ENCODE measurements at places on chromosomes 1 and 21. TPM values are rescaled to one million over a fixed set of nuclear protein-coding genes. Genes with fewer than 3 reads are reported as not detected.

GRCh38 chr1:153849487-153850185, 73.1 kb downstream of the GATAD2B start:
- no peaks in the 10 kb centered on the region for H3K27me3 ChIP-seq
- peaks cover 2% of the 10 kb centered on the region for H3K36me3 ChIP-seq
- H3K4me1 ChIP-seq, result no peaks in the 10 kb centered on the region
- DNase-seq, result no peak
- H3K4me3 ChIP-seq, result no peak overlapping the region
- no peak overlapping the region for H3K27ac ChIP-seq

- no peaks in the 10 kb centered on the region for H3K4me1 ChIP-seq
- H3K27me3 ChIP-seq, result no peaks in the 10 kb centered on the region
- no peak for DNase-seq
- no peak overlapping the region for H3K27ac ChIP-seq
Observed at GRCh38 chr21:46246345-46246744, 17.8 kb upstream of the LSS start.

DNA sequence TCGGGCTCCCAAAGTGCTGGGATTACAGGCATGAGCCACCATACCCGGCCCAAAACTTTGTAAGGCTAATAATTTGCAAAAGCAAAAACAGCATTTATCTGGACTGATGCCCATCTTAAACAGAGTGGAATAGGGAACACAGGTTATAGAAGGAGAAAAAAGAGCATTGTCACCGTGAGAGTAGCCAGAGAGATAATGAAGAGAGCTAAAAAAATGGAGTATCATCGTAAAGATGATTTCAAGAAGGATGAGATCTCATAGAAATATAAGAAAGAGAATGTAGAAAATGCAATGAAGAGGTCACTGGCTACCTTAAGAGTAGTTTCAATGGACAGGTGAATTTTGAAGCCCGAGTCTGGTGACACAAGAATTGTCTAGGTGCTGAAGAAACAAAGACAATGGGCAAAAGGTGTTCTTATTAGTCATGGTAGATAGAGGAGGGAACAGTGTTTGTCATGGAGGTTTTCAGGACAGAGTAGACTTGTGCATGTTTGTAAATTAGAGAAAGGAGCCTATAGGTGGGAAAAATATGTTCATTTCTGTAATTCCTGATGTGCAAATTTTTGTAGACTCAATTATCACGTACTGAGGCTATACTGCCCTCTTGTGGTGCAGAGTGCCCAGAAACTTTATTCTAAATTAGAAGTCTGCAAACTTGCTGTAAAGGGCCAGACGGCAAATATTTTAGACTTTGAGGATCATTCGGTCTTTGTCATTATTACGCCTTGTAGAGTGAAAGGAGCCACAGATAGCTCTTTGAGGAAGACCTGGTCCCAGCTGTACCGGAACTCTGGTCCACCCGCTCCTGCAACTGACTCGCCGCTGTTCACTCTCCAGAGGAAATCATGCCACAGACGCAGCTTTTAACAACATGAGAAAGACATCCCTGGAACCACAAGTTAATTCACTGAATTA, 8.1 kb upstream of the TMEM183A start:
- peaks cover 14% of the 10 kb centered on the region for H3K27me3 ChIP-seq
- no peak overlapping the region for H3K4me3 ChIP-seq
- no peak overlapping the region for H3K27ac ChIP-seq
- DNase-seq, result no peak
- H3K4me1 ChIP-seq, result no peaks in the 10 kb centered on the region
- no peaks in the 10 kb centered on the region for H3K36me3 ChIP-seq

- H3K27me3 ChIP-seq, result no peaks in the 10 kb centered on the region
- H3K4me1 ChIP-seq, result no peaks in the 10 kb centered on the region
- DNase-seq, result peak; percentile 9
Observed at GRCh38 chr1:163094589-163094988, 25.4 kb downstream of the RGS4 start.

DNA sequence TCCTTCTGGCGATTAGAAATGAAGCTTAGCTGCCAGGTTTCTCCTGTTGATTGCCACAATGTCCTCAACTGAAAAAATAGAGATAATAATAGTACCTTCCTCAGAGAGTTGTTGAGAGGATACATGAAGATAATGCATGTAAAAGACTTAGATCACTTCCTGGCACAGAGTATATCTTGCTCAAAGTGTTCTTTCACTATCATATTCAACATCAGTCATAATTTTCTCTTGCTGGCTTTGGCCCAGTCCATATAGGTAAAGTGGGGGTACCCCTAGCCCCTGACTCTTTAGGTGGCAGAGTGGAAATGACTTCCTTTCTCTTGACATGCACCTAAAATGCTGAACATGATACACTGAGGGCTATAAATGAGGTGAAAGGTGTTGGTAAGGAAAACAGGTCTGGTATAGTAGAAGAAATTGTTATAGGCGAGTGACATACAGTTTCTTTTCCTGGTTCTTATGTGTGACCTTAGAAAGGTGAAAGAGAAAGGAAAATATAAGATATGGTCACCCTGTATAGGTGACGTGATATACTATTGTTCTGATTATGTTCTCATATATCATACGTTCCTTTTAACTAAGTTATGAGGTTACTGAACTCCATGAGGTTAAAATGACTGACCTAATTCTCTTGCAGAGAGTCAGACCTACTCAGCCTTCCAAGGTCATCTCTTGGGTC, 209.9 kb upstream of the DEPDC1 start:
- no peaks in the 10 kb centered on the region for H3K4me1 ChIP-seq
- H3K4me3 ChIP-seq, result no peak overlapping the region
- no peaks in the 10 kb centered on the region for H3K27me3 ChIP-seq
- no peaks in the 10 kb centered on the region for H3K36me3 ChIP-seq

DNA sequence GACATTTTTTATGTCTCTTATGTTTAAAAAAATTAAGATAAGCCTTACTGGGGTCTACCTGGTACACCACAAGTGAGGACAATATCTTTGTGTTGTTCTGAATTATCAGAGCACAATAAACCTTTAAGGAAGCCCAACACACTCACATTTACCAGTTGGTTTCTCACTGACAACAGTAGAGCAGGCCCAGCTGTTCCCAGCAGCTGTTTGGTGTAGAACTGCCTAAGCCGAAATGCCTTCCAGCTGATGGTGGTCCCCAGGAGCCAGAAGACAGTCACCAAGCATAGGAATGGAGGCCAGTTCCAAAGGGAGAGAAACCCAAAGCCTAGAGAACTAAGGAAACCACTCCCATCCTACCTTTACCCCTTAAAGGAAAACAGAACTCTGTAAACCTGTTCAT, 428.6 kb upstream of the CAMK1G start:
- H3K36me3 ChIP-seq, result no peaks in the 10 kb centered on the region
- no peaks in the 10 kb centered on the region for H3K4me1 ChIP-seq

- no peak overlapping the region for H3K27ac ChIP-seq
- H3K4me3 ChIP-seq, result no peak overlapping the region
- peaks cover 6% of the 10 kb centered on the region for H3K4me1 ChIP-seq
- DNase-seq, result no peak
- H3K36me3 ChIP-seq, result no peaks in the 10 kb centered on the region
Observed at GRCh38 chr1:18572022-18572880, 58.4 kb upstream of the PAX7 start.

GRCh38 chr1:168236836-168237611, 11.2 kb downstream of the SFT2D2 start:
- peaks cover 12% of the 10 kb centered on the region for H3K36me3 ChIP-seq
- no peak for DNase-seq
- H3K27ac ChIP-seq, result no peak overlapping the region

DNA sequence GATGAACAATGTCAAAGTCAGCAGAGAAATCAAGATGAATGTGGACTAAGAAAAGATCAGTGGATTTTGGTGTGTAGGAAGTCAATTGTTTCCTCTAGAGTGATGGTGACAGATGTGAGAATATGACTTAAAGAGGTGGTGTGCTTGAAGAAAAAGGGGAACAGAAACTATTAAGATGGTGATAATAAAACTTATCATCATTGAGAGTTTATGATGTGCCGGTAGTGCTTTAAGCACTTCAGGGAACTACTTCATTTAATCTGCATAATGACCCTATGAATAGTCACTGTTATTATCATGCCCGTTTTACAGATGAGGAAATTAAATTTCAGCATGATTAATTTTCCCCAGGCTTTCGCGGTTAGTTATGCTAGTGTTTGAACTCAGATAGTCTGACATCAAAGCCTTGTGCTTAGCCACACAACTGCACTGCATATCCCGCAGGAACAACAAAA, 246.9 kb upstream of the LRRC7 start:
- no peaks in the 10 kb centered on the region for H3K36me3 ChIP-seq
- no peak overlapping the region for H3K4me3 ChIP-seq
- H3K4me1 ChIP-seq, result no peaks in the 10 kb centered on the region
- DNase-seq, result no peak

GRCh38 chr1:159705251-159705903, 9.0 kb downstream of the CRP start:
- H3K36me3 ChIP-seq, result no peaks in the 10 kb centered on the region
- H3K4me3 ChIP-seq, result no peak overlapping the region
- H3K4me1 ChIP-seq, result no peaks in the 10 kb centered on the region
- H3K27ac ChIP-seq, result no peak overlapping the region

GRCh38 chr1:54016343-54017282, 1.4 kb downstream of the LDLRAD1 start:
- peaks cover 4% of the 10 kb centered on the region for H3K27me3 ChIP-seq
- H3K27ac ChIP-seq, result no peak overlapping the region
- H3K4me1 ChIP-seq, result no peaks in the 10 kb centered on the region
- DNase-seq, result no peak
- no peaks in the 10 kb centered on the region for H3K36me3 ChIP-seq

GRCh38 chr1:162689745-162690671, 57.7 kb downstream of the DDR2 start:
- no peaks in the 10 kb centered on the region for H3K27me3 ChIP-seq
- H3K4me1 ChIP-seq, result no peaks in the 10 kb centered on the region
- no peak overlapping the region for H3K27ac ChIP-seq
- H3K4me3 ChIP-seq, result no peak overlapping the region
- no peak for DNase-seq
- H3K36me3 ChIP-seq, result no peaks in the 10 kb centered on the region

GRCh38 chr1:214146523-214146922, 134.4 kb upstream of the SMYD2 start:
- H3K4me1 ChIP-seq, result no peaks in the 10 kb centered on the region
- H3K36me3 ChIP-seq, result no peaks in the 10 kb centered on the region
- no peak overlapping the region for H3K4me3 ChIP-seq
- H3K27ac ChIP-seq, result no peak overlapping the region

DNA sequence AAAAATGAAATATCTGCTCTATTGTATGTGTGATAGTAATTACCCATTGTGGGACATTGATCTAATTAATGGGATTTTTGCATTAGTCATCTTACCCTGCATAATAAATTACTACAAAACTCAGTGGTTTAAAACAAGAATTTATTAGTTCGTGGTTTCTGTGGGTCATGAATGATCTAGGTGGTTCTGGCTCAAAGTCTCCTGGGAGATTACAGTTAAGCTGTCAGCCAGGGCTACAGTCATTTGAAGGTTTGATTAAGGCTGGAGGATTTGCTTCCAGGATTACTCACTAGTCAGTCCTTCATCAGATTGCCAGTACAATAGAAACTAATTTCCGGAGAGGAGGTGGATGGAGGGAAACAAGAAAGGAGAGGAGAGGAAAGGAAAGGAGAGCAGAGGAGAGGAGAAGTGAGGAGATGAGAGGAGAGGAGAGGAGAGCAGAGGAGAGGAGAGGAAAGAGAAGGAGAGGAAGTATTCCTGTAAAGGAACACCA, 60.4 kb upstream of the TNFSF4 start:
- H3K4me1 ChIP-seq, result no peaks in the 10 kb centered on the region
- no peaks in the 10 kb centered on the region for H3K36me3 ChIP-seq
- H3K27me3 ChIP-seq, result no peaks in the 10 kb centered on the region

- no peak for DNase-seq
- no peaks in the 10 kb centered on the region for H3K27me3 ChIP-seq
- H3K4me1 ChIP-seq, result no peaks in the 10 kb centered on the region
- no peak overlapping the region for H3K27ac ChIP-seq
Observed at GRCh38 chr1:174556392-174556791, 108.6 kb downstream of the GPR52 start.

DNA sequence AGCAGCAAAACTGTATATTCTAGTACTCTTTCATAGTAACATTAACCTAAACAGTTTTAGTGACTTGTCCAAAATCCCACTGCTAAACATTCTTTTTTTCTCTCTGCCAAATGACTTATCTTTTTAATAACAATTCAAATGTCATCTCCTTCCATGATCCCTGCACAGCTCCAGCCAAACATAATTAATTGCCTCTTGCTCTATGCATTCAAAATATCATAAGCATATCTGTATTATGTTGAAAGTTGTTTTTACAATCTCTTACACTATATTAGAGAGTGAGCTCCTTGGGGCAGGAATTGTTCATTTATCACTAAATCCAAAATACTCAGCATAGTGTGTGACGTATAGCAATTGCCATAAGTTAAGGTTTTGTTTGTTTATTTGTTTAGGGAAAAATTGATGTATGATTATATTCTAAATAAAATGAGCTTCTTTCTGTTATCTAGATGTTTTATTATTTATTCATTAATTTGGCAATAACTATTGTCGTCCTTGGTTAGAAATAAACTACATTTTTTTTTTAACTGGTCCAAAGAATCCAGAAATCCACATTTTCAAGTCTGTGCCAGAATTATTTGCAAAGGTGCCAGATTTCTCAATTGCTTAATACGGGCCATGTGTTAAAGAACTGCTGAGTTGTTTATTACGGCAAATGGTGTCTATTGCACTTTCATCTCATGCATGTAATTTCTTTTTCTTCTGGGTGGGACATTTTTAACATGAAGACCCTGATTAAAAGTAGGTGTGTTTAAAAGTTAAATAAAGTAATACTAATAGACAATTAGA, 577.2 kb upstream of the ZRANB2 start:
- H3K36me3 ChIP-seq, result no peaks in the 10 kb centered on the region
- no peaks in the 10 kb centered on the region for H3K27me3 ChIP-seq

GRCh38 chr1:29641921-29642320, 405.6 kb downstream of the PTPRU start:
- no peak overlapping the region for H3K4me3 ChIP-seq
- DNase-seq, result no peak
- no peaks in the 10 kb centered on the region for H3K27me3 ChIP-seq
- no peaks in the 10 kb centered on the region for H3K4me1 ChIP-seq
- H3K27ac ChIP-seq, result no peak overlapping the region

GRCh38 chr1:201650623-201650933, 111.7 kb downstream of the NAV1 start:
- H3K27ac ChIP-seq, result peak overlapping the region; percentile 96
- no peak for DNase-seq
- peaks cover 69% of the 10 kb centered on the region for H3K4me1 ChIP-seq
- peaks cover 5% of the 10 kb centered on the region for H3K27me3 ChIP-seq
- H3K36me3 ChIP-seq, result peaks cover 12% of the 10 kb centered on the region
- peak overlapping the region; percentile 79 for H3K4me3 ChIP-seq

- H3K27ac ChIP-seq, result no peak overlapping the region
- H3K4me1 ChIP-seq, result peaks cover 27% of the 10 kb centered on the region
- no peak overlapping the region for H3K4me3 ChIP-seq
- H3K36me3 ChIP-seq, result no peaks in the 10 kb centered on the region
- DNase-seq, result no peak
- no peaks in the 10 kb centered on the region for H3K27me3 ChIP-seq
Observed at GRCh38 chr1:3035563-3036446, 14.5 kb downstream of the ACTRT2 start.

The ANGPTL3 gene
- polyA plus RNA-seq, result not detected

The TFF3 gene
- 2.0 TPM for polyA plus RNA-seq

The MTARC1 gene
- polyA plus RNA-seq, result 27.9 TPM

The TRIM67 gene
- polyA plus RNA-seq, result 37.2 TPM

The OR2T35 gene
- polyA plus RNA-seq, result not detected

The KCNE2 gene
- 1.3 TPM for polyA plus RNA-seq

The GOLT1A gene
- polyA plus RNA-seq, result 12.5 TPM

The TP73 gene
- 1.4 TPM for polyA plus RNA-seq

The MIA3 gene
- 91.8 TPM for polyA plus RNA-seq

The TNFSF4 gene
- polyA plus RNA-seq, result 1.4 TPM

The AUNIP gene
- 3.9 TPM for polyA plus RNA-seq
